ENCODE measurements at places on chromosomes 16 and 17.
A peak's percentile ranks its signal among the peaks of the same experiment; 100 is the strongest.

DNA sequence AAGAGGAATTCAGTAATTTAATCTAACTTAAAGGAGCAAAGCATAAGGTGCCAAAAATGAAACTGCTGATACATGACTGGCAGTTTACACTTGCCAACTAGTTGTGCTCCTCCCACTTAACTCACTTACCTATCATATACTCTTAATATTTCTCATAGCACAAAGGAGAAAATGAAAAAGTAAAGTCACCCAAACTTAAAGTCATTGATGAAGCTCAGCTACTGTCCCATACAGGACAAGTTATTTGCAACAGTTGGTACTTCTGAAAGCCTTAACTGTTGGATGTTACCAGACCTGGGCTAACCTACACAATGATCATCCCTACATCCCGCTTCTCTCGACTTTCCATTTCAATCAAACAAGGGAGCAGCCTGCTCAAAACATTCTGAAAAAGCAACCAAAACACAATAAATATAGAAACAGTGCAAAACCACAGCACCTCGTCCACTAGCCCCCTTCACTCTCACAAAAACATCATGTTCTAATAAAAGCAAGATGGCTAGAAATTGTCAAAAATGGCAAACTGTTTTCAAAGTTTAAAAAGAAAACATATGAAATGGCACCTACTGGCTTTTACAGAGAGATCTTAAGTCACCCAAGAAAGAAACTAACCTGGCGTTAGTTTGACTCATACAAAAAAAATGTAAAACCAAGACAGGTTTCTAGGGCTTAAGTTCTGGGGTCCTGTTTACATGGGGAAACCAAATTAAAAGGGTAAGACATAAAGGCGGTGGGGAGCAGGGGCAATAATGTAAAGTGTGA is 868 bp downstream of the MED13 start:
- no peak for DNase-seq

DNA sequence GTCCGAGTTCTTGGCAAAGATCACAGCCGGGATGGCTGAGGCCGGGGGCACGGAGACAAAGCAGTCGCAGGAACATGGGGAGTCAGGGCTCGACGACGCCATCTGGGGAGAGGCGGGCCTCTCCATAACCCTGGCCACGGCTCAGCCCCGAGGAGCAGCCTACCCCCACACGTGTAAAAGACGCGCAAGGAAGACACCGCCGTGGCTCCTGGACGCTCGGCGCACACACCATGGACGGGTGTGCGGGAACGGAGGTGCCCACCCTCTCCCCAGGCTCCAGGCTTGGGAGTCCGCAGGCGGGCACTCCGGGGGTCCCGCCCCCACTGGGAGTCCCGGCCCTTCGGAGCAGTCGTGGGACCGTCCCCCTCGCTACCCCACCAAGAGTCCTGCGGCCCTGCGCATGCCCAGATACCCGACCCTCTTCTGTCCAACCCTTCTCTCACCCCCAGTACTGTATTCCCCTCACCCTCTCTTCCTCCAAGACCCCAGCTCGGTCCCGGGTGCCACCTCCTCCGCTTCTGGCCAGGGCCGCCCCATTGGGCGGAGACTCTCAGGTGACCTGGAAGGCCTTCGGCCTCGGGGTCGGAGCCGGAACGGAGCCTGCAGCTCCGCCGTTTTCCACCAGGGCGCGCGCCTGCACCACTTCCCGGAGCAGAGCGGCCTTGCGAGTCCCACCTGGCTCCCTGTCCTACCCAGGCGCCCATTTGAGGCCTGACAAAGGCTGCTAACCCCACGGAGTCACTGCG is at the start of gene SCRN2:
Gene SCRN2, minus strand, starts transcription at position 532 of the 746 bp plus-strand sequence. Its CDS starts 430 bp downstream, at position 102.
- peak; percentile 94 for DNase-seq

DNA sequence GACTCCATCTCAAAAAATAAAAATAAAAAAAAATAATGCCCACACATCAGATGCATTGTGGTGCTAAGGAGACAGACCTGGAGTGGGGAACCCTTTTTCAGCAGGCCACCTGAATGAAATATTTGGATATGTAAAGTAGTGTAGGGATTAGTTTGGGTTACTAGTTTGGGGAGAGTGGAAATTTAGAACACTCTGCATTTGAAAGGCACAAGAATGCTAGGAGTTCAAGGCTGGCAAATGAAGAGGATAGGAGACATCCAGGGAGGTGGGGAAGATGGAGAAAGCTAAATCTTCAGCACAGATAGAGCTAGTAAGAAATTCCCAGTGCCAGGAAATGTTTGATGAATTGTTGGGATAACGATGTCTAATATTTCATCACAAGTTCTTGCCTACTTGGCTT is 298.3 kb upstream of the ERCC4 start:
- no peak for DNase-seq

- DNase-seq: peak; percentile 75
These were observed 28.5 kb upstream of the SLC7A5 start for GRCh38 chr16:87897521-87898505.

- no peak for DNase-seq
These were observed 29.0 kb downstream of the RBBP6 start for GRCh38 chr16:24568392-24568791.

GRCh38 chr17:76266244-76266938 is 1.2 kb downstream of the UBALD2 start:
- no peak for DNase-seq

DNA sequence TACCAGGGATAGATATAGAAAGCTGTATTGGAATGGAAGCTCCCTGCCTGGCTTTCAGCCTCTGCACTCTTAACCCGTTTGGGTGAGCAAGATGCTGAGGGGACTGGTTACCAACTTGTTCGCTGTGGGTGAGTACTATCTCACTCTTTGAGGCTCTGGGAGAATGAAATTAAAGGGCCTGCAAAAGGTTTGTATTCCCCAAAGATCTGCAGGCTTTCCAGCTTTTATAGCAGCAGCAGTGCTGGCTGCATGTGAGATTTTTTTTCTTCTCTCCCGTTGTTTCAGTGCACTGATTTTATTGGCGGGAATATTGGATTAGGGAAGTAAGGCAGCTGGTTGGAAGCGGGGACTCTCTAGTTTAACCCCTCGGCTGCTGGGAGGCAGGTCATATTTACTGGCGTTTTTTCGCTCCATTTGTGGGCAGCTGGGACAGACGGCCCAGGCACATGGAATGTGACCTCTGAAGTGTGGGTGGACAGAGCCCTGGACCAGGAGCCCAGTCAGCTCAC is 30.9 kb downstream of the C17orf75 start:
- DNase-seq: no peak

DNA sequence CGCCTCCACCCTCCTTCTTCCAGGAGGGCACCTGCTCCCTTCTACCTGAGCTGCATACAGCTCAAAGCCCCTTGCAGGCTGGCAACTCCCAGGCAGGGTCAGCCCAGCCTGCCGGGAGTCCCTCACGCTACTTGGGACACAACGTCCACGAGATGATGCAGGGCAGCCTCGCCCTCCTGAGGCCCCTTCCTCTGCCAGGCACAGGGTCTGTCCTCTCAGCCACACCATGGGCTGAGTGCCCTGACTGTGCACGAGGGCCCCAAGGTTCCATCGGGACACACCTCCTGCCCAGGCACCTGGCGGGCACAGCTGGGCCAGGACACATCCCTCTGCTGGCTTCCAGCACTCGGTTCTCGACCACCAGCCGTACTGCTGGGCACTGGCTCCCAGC is 30.9 kb upstream of the ZC3H18 start:
- no peak for DNase-seq

DNA sequence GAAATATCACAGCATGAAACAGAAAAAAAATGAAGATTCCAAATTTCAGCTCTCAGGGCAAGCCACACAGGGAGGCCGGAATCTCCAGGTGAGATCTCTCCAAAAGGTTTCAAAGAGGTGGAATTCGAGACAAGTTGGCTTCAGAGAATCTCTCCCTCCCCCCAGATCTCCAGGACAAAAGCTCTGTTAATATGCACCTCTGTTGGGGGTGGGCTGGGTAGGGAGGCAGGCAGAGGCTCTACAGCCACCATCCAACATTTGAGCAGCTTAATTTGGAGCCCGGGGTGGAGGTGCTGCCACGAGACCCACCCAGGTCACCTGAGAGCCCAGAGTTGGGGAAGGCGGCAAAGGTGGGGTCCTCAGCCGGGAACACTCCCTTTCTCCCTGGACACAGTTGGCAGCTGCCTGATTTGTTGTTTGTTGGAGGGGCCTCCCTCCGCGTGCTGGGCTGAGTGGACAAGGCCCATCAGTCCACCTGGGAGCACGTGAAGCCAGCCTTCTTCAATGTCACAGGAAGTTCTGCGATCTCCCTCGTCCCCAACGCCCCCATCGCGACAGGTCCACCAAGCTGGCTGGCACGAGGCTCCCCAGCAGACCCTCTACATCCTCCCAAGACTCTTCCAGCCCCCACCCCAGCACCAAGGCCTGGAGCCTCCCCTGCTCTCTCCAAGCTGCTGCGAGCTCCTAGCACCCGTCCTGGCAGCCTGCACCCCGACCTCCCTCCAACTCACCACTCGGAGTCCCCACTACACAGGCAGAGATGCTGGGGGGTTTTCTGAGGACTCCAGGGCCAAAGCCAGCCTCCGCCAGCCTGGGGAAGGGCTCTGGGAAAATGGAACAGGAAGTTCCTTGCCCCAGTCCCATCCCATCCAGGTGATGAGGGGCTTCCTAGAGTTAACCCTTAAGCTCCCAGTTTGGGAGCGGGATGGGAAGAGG is at the start of gene ZSCAN10:
Gene ZSCAN10, minus strand, starts transcription at position 836 of the 936 bp plus-strand sequence. CDS start 6,357 bp downstream, outside the sequence.
- DNase-seq: no peak

DNA sequence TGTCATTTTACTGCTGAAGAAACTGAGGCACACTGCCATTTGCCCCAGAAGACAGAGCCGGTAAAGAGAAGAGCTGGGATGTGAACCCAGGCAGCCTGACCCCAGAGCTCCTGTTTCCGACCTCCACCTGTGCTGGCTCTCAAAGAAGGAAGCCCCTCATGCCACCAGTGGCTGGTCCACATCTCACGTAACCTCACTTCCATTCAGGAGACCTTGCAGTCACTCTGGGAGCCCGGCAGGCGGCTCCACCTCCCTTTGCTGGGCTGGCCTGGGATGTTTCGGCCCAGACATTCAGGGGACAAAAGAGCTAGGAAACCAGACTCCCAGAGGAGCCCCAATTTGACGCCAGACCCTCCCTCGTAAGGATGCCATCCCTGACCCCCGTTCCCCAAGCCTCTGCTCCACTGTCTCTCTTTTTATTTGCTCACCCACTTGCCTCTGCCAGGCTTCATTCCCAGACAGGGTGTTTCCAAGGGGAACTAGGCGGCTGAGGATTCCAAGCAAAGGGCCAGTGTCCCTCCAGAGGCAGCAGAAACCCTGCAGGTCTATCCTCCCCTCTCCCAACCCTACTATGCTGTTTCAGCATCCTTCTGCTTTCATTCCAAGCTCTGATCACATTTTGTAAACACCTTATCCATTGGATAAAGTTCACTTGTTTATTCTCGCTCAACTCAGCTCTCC is 2.8 kb downstream of the TAF1C start:
- DNase-seq: no peak

- DNase-seq: no peak
These were observed 13.0 kb upstream of the SCIMP start for GRCh38 chr17:5247621-5248020.

DNA sequence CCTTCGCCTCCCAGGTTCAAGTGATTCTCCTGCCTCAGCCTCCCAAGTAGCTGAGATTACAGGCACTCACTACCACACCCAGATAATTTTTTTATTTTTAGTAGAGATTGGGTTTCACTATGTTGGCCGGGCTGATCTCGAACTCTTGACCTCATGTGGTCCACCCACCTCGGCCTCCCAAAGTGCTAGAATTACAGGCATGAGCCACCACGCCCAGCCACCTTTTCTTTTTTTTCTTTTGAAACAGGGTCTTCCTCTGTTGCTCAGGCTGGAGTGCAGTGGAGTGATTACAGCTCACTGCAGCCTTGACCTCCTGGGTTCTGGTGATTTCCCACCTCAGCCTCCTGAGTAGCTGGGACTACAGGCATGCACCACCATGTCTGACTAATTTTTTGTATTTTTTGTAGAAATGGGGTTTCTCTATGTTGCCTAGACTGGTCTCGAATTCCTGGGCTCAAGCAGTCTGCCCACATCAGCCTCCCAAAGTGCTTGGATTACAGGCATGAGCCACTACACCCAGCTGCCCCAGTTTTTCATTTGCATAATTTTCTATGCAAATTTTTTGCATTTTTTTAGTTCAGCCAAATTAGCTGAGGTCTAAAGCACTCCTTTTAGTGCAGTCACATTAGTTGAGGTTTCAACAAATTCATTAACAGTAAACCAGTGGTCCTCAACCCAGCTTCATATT is 11.3 kb downstream of the WWP2 start:
- no peak for DNase-seq

DNA sequence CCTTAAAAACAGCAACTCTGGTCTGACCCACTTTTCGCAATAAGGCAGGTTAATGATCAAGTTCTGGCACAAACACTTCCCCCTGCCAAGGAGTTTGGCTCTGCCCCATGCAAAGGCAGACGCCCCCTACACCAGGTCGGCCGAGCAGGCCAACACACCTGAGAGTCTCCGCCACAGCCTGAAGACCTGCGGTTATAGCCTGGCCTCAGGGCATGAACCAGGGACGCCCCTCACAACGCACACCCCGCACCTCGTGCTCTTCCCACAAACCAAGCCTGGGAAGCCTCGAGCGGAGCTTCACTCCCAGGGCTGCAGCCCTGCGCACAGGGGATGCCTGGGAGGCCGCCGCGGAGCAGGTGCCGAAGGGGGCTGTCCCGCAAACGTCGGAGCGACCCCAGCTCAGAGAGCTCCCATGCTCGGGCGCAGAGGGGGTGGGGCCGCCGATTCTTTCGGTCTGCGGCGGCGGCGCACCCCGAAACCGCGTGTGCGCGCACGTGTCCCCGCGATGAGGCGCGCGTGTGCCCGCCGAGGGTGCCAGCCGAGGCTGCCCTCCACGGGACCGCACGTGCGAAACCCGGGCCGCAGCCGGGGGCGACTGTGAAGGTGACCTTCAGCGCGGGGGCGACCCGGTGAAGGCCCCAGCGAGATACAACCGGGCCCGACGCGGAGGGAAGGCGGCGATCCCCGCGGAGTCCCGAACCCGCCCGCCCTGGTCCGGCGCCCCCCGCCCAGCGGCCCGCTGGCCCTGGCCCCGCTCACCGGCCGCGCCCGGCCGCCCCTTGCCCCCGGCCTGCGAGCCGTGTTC is 559 bp downstream of the CLUH start:
- DNase-seq: no peak

GRCh38 chr17:33116021-33116551 is 124.4 kb downstream of the SPACA3 start:
- no peak for DNase-seq

GRCh38 chr17:56629531-56630075 is 36.1 kb downstream of the NOG start:
- DNase-seq: no peak

- DNase-seq: no peak
These were observed 18.0 kb downstream of the C17orf67 start for GRCh38 chr17:56815711-56816110.

- no peak for DNase-seq
These were observed 28.9 kb downstream of the TANC2 start for GRCh38 chr17:62994931-62995330.

DNA sequence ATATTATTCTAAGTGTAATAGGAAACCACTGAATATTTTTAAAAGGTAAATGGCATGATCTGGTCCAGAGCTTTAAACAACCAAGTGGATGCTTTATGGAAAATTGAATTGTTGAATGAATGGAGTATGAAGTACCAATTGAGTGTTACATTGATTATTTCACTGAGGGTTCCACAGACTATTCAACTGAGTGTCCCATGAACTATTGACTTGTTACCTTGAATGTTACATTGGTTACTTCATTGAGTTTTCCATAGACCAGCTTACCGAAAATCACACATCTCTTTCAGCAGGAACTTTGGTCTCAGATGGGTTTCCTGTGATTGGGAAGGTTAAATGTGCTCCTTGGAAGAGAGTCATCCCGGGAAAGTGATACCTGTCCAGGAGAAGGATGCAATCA is 56.8 kb downstream of the TMEM114 start:
- no peak for DNase-seq

- DNase-seq: no peak
These were observed 40.3 kb downstream of the NDE1 start for GRCh38 chr16:15690296-15690695.

- DNase-seq: no peak
These were observed 64.9 kb downstream of the ITFG1 start for GRCh38 chr16:47395733-47396498.
